ENCODE measurements at places on chromosomes 3 and 15. TPM values are rescaled to one million over a fixed set of nuclear protein-coding genes. Genes with fewer than 3 reads are reported as not detected.

- no peak for DNase-seq
These were observed 69.4 kb upstream of the FILIP1L start for GRCh38 chr3:100183608-100184125.

- DNase-seq = no peak
These were observed 105.0 kb upstream of the ICE2 start for GRCh38 chr15:60583946-60584345.

GRCh38 chr15:51030649-51031316, 63.9 kb downstream of the TNFAIP8L3 start:
- DNase-seq = no peak

GRCh38 chr15:40439960-40440742, 602 bp upstream of the BAHD1 start:
- no peak for DNase-seq

DNA sequence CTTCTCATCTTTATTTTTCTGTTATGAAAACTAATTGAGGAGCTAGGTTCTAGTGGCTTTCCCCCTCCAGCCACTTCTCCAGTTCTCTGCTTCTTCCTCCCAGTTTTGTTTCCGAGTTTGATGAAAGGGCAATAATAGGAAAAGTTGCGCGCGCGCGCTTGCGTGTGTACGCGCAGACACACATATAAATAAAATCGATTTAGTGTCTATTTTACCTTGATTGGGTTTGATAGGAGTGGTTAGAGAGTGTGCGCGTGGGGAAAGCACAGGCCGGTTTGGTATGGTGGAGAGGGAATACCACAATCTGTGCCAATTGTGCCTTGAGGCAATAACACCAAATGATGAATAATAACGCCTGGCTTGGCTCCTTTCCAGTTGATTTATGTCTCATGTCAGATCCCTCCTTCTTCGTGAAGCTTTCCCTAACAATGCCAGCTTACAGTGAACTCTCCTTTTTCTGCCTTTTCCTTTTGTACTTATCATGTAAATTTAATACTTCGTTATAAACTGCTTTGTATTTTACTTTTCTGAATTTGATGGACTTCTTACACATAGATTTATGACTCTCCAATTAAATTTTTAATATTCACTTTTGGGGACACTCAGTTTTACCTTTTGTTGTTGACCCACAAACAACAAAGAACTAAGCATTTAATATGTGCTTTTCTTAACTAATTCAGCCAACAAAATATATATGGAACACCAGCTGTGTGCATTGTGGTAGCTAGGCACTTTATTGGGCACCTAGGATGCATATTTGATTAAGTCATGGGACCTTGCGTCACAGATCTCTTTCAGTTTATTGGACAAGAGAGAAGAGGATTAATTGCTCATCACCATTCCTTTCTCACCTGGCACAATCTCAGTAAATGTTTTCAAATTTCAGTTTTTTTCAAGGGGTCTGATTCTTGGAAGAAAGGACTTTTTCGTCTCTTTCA, 1.7 kb downstream of the TIPARP start:
- peak; percentile 7 for DNase-seq

TRH gene
- total RNA-seq = not detected

DNA sequence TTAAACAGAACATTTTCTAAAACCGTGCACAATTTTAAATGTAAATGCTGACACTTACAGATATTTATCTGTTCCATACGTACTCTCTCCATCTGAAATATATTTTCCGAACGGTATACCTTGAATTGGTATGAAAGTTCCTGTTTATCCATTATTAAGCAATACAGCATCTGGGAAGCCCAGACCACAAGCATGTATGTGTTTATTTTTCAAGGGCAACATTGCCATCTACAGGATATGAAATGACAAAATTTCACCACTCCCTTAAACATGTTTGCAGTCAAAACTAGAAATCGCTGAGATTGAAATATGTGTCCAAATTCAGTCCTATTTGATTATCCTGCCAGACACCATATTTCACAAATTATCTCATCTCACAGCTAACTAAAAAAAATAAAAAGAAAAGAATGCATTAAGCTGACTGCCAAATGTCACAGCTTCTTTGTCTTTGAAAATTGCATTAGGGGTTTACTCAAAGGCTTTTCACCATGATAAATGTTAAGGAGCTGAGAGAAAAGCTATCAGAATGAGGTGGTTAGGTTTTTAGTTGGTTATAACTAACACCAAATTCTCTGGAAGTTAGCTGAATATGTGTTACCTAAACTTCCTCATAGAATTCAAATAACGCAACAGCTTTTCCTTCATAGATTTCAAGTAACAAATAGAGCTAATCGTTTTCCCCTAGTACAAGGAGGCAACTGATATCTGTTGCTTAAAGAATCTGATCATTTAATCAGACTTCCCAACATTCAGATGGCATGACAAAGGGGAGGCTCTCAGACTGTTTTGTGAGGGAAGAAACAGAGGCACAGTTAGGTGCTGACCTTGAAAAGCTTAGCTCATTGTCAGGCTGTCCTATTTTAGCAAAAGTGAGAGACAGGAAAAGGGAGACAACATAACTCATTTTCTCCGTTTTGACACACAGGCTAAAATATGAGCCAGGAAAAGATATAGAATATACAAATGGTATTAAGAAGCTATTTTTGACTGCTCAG, 533.1 kb downstream of the TBL1XR1 start:
- no peak for DNase-seq
